ENCODE measurements at places on chromosomes 6 and 20. TPM values are rescaled to one million over a fixed set of nuclear protein-coding genes. Genes with fewer than 3 reads are reported as not detected.
A peak's percentile ranks its signal among the peaks of the same experiment; 100 is the strongest.

The EPHA7 gene
- not detected for total RNA-seq

The TFAP2B gene
- not detected for total RNA-seq

The TMEM14A gene
- total RNA-seq, result 22.2 TPM

The PLCB1 gene
- 1.5 TPM for total RNA-seq

The CYP39A1 gene
- total RNA-seq, result not detected

The MLIP gene
- not detected for total RNA-seq

The TCF21 gene
- not detected for total RNA-seq

The PROKR2 gene
- not detected for total RNA-seq

The LHFPL5 gene
- not detected for total RNA-seq

GRCh38 chr6:40798069-40798770 is 211.1 kb upstream of the LRFN2 start:
- no peak overlapping the region for H3K4me3 ChIP-seq
- peaks cover 9% of the 10 kb centered on the region for H3K27me3 ChIP-seq
- no peaks in the 10 kb centered on the region for H3K36me3 ChIP-seq
- H3K4me1 ChIP-seq, result no peaks in the 10 kb centered on the region
- H3K27ac ChIP-seq, result no peak overlapping the region
- DNase-seq, result no peak

GRCh38 chr6:136059308-136059707 is 190.8 kb downstream of the MTFR2 start:
- H3K36me3 ChIP-seq, result no peaks in the 10 kb centered on the region
- peaks cover 3% of the 10 kb centered on the region for H3K27me3 ChIP-seq
- no peak overlapping the region for H3K4me3 ChIP-seq
- no peaks in the 10 kb centered on the region for H3K4me1 ChIP-seq
- no peak overlapping the region for H3K27ac ChIP-seq
- no peak for DNase-seq

- no peaks in the 10 kb centered on the region for H3K4me1 ChIP-seq
- H3K27ac ChIP-seq, result no peak overlapping the region
- no peaks in the 10 kb centered on the region for H3K36me3 ChIP-seq
- H3K27me3 ChIP-seq, result no peaks in the 10 kb centered on the region
Measured at GRCh38 chr20:57794600-57795341, 85.0 kb upstream of the PMEPA1 start.

DNA sequence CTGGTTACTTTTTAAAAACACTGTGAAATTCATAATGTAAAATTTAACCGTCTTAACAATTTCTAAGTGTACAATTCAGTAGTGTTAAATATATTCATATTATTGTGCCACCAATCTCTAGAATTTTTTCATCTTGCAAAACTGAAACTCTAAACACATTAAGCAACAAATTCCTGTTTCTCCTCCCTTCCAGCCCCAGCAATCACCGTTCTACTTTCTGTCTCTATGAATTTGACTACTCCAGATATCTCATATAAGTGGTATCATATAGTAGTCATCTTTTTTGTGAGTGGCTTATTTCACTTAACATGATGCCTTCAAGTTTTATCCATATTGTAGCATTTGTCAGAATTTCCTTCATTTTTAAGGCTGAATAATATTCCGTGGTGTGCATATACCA is 44.7 kb downstream of the RSPH3 start:
- H3K36me3 ChIP-seq, result no peaks in the 10 kb centered on the region
- no peaks in the 10 kb centered on the region for H3K4me1 ChIP-seq
- no peak overlapping the region for H3K4me3 ChIP-seq

GRCh38 chr6:106101466-106101865 is 15.3 kb downstream of the PRDM1 start:
- H3K27ac ChIP-seq, result peak overlapping the region; percentile 41
- no peaks in the 10 kb centered on the region for H3K27me3 ChIP-seq
- H3K36me3 ChIP-seq, result peaks cover 80% of the 10 kb centered on the region

DNA sequence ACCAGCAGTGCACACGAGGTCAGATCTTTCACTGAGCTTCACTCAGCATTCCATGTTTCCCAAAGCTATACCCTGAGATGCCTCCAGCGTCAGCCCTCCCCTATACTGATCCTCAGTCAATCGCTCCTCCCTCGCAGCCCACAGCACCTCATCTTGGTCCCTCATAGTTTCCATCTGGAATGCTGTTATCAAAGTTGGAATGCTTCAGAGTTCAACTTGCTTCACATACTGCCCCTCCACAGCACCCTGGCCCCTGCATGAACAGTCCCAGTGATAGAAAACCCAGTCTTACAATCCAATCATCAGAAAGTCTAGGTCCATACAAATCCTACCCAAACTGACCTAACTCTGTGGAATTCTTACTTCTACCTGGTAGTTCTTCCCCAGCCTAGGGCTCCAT is 20.0 kb downstream of the SPAG4 start:
- DNase-seq, result no peak
- peaks cover 10% of the 10 kb centered on the region for H3K4me1 ChIP-seq
- H3K27ac ChIP-seq, result no peak overlapping the region
- H3K4me3 ChIP-seq, result no peak overlapping the region

GRCh38 chr6:143807103-143807772 is 35.9 kb upstream of the LTV1 start:
- H3K36me3 ChIP-seq, result peaks cover 15% of the 10 kb centered on the region
- H3K4me1 ChIP-seq, result peaks cover 11% of the 10 kb centered on the region
- H3K4me3 ChIP-seq, result no peak overlapping the region
- H3K27me3 ChIP-seq, result no peaks in the 10 kb centered on the region
- H3K27ac ChIP-seq, result no peak overlapping the region

GRCh38 chr20:35001596-35002362 is 46.1 kb downstream of the MYH7B start:
- DNase-seq, result peak; percentile 26
- H3K27ac ChIP-seq, result no peak overlapping the region
- H3K36me3 ChIP-seq, result peaks cover 23% of the 10 kb centered on the region
- no peaks in the 10 kb centered on the region for H3K4me1 ChIP-seq
- H3K4me3 ChIP-seq, result no peak overlapping the region
- H3K27me3 ChIP-seq, result no peaks in the 10 kb centered on the region

- no peaks in the 10 kb centered on the region for H3K27me3 ChIP-seq
- no peak overlapping the region for H3K4me3 ChIP-seq
- no peaks in the 10 kb centered on the region for H3K4me1 ChIP-seq
- no peak for DNase-seq
Measured at GRCh38 chr20:37363221-37364012, 17.5 kb downstream of the SRC start.

DNA sequence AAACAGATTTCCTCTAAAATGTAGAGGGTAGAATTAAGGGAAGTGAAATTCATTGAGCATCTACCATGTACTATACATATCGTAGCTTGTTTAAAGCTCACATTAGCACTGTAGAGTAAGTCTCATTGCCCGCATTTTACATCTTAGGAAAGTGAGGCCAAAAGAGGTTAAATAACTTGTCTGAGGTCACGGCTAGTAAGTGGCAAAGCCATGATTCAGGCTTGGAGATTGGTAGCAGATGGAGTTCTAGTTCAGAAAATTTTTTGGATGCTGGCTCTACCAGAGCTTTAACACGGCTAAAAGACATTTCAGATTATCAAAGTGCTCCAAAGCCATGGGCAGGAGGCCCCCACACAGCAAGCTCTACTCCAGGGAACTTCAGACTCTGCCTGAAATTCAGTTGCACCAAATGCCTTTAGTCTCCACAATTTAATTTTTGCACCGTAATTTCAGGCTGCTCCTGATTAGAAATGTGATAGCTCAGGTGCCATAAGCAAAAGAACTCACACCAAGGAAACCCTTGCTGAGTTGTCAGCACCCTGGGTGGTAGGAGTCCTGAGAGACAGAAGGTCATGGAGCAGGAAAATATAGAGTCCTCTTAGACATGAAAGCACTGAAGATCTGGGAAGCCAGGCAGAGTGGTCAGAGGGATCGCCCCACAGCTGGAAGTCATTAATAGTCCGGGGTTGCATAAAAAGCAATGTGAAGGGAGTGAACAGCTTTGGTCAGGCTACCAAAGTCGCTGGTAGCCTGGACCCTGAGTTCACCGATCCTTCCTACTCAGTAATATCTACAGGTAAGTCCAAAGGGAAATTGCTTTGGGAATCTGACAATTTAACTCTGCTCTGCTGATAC is 55.2 kb upstream of the ASIP start:
- H3K36me3 ChIP-seq, result no peaks in the 10 kb centered on the region
- DNase-seq, result no peak
- no peak overlapping the region for H3K27ac ChIP-seq
- no peak overlapping the region for H3K4me3 ChIP-seq
- peaks cover 36% of the 10 kb centered on the region for H3K27me3 ChIP-seq

DNA sequence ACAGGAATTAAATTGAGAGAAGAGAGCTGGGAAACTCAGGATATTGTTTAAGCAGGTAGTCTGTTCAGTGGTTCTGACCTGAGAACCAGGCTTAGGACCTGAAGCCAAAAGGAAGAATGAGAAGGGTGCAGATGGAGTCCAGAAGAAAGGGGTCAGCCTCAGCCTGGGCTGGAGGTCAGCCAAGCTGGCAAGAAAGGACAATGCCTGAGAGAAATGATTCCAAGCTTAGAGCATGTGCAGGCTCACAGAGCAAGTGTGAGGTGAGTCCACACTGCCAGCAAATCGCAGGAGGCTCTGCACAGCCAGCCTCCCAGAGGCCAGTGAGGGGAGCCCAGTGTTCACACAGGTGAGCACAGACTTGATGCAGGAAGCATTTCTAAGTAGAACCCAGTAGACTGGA is 47.3 kb downstream of the DAAM2 start:
- no peak for DNase-seq
- H3K4me1 ChIP-seq, result no peaks in the 10 kb centered on the region
- H3K36me3 ChIP-seq, result no peaks in the 10 kb centered on the region
- no peak overlapping the region for H3K27ac ChIP-seq

GRCh38 chr6:27862396-27863066 is 49.7 kb downstream of the OR2B2 start:
- peaks cover 32% of the 10 kb centered on the region for H3K4me1 ChIP-seq
- H3K27ac ChIP-seq, result no peak overlapping the region
- H3K36me3 ChIP-seq, result peaks cover 18% of the 10 kb centered on the region
- DNase-seq, result no peak
- H3K4me3 ChIP-seq, result no peak overlapping the region

- no peaks in the 10 kb centered on the region for H3K4me1 ChIP-seq
- no peak overlapping the region for H3K4me3 ChIP-seq
- DNase-seq, result no peak
- H3K27me3 ChIP-seq, result peaks cover 5% of the 10 kb centered on the region
- H3K27ac ChIP-seq, result no peak overlapping the region
Measured at GRCh38 chr6:27168108-27168507, 79.4 kb upstream of the PRSS16 start.

DNA sequence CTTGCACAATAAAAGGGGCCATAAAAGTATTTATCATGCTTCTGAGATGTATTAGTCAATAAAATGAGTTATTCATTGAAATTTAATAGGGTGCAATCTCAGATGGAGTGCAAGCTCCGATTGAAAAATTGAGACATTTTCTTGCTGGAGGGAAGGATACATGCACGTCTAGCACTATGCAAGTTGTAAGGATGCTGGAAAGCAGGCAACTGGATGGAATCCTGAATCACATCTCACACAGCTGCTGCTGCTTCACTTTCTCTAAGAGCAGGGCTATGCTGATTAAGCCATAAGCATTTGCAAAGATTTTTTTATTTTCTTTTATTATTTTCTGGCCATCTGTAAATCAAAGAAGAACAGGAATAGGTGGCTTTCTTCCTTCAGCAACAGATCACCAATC is 308.8 kb upstream of the EPHA7 start:
- no peaks in the 10 kb centered on the region for H3K4me1 ChIP-seq
- no peaks in the 10 kb centered on the region for H3K27me3 ChIP-seq
- no peak overlapping the region for H3K27ac ChIP-seq
- H3K4me3 ChIP-seq, result no peak overlapping the region
- DNase-seq, result no peak

GRCh38 chr20:47670913-47671312 is 114.4 kb downstream of the SULF2 start:
- H3K4me3 ChIP-seq, result no peak overlapping the region
- H3K27me3 ChIP-seq, result no peaks in the 10 kb centered on the region
- no peak for DNase-seq
- no peak overlapping the region for H3K27ac ChIP-seq
- no peaks in the 10 kb centered on the region for H3K4me1 ChIP-seq
